H7 (cell line): ENCODE measurements at places on chromosomes 7 and 10. TPM values are rescaled to one million over a fixed set of nuclear protein-coding genes. Genes with fewer than 3 reads are reported as not detected.

DNA sequence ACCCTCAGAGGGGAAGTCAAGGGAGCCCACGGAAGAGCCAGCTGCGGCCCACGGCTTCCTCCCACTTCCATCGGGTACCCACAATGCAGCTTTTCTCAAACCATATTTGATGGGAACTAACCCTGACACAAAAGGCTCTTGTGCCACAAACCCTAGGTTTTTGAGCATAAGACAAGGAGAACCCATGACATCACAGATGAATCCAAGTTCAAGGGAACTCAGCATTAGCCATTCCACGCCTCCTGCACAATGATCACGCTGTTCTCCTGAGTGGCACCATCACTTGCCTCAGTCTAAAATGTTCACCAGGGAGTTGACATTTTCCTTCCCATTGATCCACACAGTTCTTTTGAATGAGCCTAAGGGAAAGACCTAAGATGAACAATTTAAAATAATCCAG is 70.4 kb downstream of the ITIH5 start:
- DNase-seq, result no peak

DNA sequence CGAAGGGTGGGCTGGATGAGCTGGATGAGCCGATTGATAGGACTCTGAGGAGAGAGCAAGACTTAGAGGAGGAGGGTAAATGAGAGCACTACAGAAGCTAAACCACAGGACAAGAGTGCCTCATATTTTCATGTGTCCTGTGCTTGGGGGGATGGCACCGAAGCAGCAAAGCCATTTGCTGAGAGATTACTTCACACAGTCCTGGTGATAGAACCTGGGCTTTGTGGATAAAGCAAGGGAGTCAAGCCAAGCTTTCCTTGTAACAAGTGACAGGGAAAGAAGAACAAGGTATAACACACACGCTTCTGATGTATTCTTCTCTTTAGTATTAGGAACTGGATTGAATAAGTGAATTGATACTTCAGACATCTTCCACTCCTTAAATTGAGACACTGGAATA is 253.7 kb downstream of the ANKRD7 start:
- no peak for DNase-seq

DNA sequence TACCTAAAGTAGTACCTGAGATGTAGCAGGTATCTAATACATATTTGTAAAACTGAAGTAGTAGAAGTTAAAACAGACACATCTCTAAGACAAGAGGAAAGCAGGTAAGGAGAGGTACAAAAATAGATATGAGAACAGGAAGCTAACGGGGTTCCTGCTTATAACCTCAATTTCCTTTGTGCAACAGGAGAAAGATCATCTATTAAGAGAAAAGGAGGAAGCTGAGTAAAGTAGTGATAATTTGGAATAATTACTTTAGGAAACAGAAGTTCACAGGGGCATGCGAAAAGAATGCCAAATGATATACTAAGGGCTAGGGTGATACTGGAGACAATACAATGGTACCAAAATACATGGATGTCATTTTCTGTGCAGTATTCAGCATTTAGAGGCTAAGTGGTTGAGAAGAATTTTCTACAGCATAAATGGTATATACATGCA is 108.7 kb downstream of the NRBF2 start:
- no peak for DNase-seq

- no peak for DNase-seq
Measured at GRCh38 chr7:20199015-20199737, 18.0 kb downstream of the MACC1 start.

GRCh38 chr7:44220358-44221112 is 19.8 kb downstream of the YKT6 start:
- DNase-seq, result peak; percentile 60

GRCh38 chr7:158206341-158206740 is 381.3 kb downstream of the PTPRN2 start:
- DNase-seq, result no peak

GRCh38 chr10:101749047-101750016 is 26.6 kb downstream of the FGF8 start:
- peak; percentile 84 for DNase-seq

DNA sequence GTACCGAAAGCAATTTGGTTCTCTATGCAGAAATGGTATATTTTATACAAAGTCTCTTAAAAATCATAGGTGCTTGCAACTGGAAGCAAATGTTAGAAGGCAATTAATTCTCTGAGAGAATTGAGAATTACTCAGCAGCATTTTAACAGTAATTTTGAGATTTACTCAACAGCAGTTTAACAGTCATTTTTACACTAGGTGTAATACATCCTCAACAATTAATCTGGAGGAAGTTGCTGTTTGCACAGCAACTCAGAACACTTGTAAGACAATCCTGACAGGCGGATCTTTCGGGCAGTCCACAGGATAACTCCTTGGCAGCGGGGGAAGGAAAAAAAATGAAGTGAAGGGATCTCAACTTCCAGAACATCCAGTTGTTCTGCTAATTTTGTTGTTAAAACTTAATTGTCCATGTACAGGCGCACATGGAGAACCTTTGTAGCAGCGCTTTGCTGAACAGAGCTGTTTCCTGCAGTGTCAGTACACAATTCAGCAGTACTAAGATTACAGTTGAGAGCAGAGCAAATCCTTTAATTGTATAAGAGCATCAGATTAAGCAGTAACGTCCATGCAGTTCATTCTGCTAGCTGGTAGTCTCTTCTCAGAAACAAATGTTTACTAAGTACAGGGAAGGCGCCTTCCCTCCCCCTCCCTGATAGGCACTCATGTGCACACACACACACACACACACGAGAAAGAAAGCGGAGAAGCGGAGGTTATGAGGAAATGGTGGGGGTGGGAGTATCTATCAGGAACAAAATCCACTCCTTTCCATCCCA is 43.8 kb downstream of the ENO4 start:
- DNase-seq, result no peak

DNA sequence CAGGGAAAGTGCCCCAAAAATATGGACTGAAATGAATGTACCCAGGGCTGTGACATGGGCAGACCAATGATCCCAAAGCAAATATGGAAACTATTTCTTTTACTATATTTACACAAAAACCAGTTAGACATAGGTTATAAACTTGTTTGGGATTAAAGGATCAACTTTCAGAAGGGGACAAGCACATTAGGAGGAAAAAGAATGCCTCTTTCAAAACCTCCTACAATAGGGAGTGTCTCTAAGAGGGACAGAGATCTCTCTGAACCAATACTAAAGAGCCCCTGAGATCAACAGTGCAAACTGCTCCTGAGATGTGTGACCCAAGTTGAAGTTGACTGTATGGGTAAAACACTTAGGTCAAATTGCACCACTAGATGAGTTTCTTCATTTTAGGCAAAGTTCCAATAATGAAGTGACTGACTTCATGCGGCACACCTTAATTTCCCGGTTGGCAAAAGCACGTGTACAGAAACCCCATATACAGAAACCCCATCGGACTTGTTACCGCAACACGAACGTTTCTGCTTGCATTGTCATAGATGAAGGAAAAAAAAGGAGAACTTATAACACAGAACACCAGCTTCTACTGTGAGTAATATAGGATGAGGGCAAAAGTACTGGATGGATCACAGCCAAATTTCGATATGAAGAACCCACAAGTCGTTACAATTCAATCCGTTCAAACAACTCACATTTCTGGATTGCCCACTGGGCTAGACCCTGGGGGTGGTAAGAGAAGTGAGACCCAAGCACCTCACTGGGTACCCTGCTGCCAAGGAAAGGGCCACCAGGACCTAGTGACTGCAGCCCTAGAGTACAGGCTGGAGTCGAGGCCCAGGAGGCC is 4.3 kb downstream of the SVIL start:
- DNase-seq, result no peak

DNA sequence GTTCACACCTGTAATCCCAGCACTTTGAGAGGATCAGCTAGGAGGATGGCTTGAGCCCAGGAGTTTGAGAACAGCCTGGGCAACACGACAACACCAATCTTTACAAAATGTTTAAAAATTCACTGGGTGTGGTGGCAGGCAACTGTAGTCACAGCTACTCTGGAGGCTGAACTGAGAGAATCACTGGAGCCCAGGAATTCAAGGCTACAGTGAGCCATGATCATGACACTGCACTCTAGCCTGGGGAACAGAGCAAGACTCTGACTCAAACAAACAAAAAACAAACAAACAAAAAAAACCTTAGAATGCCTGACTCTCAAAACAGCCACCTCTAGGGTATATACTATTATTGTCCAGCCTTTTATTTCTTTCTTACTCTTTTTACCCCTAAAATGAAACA is 56.5 kb upstream of the PAPSS2 start:
- no peak for DNase-seq

The GNAI1 gene
- 19.4 and 35.3 TPM in 2 replicates for total RNA-seq

The SMURF1 gene
- 19.7 and 20.2 TPM in 2 replicates for total RNA-seq

The VSTM4 gene
- 0.31 and 0.44 TPM in 2 replicates for total RNA-seq

The PROSER2 gene
- total RNA-seq, result 15.0 and 16.4 TPM in 2 replicates

The COL26A1 gene
- total RNA-seq, result 70.3 and 77.5 TPM in 2 replicates
